ENCODE measurements at places on chromosomes 4 and X.
A peak's percentile ranks its signal among the peaks of the same experiment; 100 is the strongest.

- no peak for DNase-seq
Observed at GRCh38 chr4:126992910-126993309, 639.8 kb upstream of the INTU start.

GRCh38 chrX:103878466-103879122, 46.5 kb upstream of the RAB9B start:
- DNase-seq: no peak

- DNase-seq: no peak
Observed at GRCh38 chr4:68877555-68877954, 61.8 kb downstream of the UGT2B10 start.

- DNase-seq: no peak
Observed at GRCh38 chrX:37926700-37927099, 79.3 kb upstream of the DYNLT3 start.

GRCh38 chr4:87805971-87806370, 6.6 kb downstream of the IBSP start:
- no peak for DNase-seq

DNA sequence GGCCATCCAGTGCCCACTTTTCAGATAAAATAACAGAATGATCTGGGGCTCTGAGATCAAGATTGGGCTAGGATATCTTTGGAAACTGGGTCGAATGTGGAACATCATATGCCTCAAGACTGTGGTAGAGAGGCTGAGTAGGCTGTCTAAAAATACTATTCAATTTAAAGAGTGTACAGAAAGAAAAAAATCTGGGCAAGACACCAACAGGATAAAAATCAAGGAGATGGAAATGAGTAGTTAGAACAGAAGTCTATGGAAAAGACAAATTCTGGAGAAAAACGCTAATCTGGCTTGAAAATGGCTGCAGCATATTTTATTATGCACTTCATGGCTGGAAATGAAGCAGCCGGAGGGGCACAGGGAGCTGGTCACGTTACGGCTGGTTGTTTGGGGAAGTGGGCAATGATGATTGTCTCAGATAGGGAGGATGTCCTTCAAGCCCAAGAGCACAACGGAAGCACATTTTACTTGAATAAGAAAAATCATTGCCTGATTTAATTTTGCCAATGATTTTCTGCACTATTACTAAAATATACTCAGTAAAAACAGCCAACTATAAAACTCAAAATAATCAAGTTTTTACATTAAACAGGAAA, 27.1 kb upstream of the MAPK10 start:
- no peak for DNase-seq

GRCh38 chr4:185587427-185588161, 52.3 kb upstream of the PDLIM3 start:
- DNase-seq: peak; percentile 38

DNA sequence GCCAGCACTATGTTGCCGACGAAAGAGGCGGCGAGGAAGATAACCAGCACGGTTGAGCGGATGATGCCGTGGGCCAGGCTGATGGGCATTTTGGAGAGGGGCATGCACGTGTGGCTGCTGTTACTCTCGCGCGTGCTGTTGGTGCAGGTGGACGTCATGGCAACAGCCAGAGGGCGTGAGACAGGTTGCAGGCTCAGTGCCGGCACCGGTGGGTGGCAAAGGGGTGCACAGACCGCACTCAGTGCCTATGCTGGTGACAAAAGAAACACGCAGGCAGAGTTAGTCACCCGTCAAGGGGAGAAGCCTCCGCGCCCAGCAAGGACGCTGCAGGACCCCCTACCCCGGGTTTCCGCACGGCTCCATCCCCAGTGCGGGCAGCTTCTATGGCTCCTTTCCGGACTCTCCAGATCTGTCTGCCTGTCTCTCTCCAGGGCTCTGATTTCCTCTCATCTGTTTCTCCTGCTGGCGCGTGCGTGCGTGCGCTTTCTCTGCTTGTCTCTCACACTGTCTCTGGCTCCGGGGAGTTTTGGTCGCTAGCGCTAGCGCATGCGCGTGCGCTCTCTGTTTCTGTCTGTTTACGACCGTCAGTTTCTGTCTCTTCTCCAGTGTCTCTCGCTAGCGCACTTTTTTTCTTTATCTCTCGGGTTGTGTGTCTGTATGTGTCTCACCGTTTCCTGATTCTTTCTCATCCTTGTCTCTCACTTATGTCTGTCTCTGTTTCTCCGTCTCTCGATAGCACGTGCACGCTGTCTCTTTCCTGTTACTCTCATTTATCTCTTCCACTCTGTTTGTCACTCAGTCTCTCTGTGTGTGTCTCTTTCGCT, 2.1 kb downstream of the GPR101 start:
- DNase-seq: peak; percentile 36

DNA sequence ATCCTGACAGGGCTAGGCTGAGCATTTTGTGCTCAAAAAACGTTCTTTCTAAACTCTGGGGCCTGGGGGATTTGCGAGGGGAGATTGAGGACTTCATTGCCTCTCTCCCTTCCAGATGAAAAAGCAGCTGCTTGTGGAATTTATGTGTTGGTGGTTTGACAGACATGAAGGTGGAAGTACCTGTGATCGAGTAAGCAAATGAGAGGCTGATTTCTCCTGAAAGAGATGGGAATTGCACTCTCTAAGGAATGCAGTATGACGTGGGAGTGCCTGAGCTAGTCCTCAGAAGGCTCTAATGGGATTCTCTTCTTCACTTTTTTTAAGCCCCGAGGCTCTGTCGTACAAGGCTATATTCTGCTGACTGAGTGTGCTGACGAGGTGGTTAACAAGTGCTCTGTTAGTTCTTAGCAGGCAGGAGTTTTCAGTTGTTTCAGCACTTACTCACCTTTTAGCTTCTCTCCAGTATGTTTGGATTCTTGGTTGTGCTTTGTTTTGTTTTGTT, 426.8 kb upstream of the CNKSR2 start:
- no peak for DNase-seq

GRCh38 chr4:7867701-7868435, 71.8 kb downstream of the AFAP1 start:
- DNase-seq: no peak

DNA sequence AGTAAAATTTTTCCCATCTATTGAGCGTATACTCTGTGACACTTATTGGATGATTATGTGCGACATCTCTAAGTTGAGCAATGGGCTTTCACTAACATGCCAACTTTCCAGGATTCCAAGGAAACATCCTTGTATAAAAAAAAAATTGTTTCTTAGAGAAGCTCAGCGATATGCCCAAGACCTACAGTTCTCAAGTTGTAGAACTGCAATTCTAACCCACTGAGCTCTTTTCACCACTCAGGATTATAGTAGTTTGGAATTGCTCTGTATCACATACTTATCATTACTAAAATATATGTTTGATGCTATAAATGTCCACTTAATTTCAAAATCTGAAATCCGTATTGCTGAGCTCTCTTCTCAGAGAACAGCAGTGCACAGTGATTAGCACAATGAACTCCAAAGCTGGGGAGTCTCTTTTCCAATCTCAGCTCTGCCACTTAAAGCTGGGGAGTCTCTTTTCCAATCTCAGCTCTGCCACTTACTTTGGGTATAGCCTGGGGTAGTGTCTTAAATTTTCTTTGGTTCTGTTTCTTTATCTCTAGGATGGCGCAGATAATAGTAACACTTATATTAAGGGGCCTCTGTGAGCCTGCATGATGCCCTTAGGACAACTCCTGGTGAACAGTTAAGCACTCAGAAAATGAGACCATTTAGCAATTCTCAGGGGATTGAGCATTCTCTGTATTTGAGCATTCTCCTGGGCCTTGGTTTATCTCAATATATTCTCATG, 1722.2 kb upstream of the AGA start:
- DNase-seq: no peak

DNA sequence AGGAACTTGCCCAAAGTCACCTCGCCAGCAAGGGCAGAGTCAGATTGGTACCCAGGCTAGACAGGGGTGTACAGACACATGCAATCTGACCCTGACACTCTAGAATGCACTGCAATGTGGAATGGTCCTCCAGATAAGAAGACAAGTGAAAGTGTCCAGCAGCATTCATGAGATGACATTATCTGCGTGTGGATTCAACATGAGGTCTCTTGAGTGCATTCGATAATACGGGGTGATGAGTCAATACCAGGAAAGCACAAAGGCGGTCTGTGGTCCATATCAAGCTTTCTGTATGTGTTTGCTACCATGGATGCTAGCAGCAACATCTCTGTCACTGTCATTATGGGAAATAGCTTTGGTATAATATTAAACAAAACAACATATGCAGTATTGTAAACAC, 6.8 kb upstream of the XAGE3 start:
- DNase-seq: no peak

GRCh38 chrX:13340182-13340791, 20.4 kb upstream of the ATXN3L start:
- DNase-seq: no peak

DNA sequence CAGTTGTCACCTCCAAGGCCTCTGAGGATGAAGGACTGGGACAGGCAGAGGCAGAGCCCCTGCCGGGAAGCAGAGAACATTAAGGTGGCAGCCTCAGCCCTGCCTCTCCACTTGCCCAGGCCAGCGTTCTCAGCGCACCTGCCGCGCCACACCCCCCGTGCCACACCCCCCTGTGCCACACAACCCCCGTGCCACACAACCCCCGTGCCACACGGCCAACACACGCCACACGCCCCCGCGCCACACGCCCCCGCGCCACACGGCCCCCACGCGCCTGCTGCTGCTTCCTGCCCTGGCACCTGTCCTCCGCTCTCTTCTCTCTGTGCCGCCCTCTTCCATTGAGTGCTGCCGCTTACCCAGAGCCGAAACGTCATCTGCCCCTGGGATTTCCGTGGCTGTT, 58.0 kb upstream of the ZFP42 start:
- no peak for DNase-seq

GRCh38 chr4:2386717-2387116, 31.7 kb downstream of the ZFYVE28 start:
- DNase-seq: no peak

DNA sequence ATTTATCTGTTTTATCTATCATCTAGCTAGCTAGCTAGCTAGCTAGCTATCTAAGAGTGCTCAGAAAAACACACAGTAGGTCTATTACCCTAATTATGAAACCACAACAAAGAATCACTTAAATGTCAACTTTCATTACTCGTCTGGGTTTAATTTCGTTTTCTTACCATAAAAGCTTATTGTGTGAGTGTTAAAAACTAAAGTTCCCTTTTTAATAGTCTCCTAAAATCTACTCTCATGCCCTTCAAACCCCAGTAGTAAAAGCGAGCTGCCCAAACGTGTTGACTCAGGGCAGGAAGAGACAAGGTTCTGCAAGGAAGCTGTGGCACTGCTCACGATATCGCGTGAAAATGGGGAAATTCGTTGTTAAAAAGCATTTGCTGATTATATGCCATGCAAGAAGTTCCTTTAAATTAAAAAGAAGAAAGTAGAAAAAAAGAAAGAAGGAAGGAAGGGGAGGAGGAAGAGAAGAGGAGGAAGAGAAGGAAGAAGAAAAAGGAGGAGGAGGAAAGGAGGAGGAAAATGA, 595 bp downstream of the MBNL3 start:
- DNase-seq: no peak

DNA sequence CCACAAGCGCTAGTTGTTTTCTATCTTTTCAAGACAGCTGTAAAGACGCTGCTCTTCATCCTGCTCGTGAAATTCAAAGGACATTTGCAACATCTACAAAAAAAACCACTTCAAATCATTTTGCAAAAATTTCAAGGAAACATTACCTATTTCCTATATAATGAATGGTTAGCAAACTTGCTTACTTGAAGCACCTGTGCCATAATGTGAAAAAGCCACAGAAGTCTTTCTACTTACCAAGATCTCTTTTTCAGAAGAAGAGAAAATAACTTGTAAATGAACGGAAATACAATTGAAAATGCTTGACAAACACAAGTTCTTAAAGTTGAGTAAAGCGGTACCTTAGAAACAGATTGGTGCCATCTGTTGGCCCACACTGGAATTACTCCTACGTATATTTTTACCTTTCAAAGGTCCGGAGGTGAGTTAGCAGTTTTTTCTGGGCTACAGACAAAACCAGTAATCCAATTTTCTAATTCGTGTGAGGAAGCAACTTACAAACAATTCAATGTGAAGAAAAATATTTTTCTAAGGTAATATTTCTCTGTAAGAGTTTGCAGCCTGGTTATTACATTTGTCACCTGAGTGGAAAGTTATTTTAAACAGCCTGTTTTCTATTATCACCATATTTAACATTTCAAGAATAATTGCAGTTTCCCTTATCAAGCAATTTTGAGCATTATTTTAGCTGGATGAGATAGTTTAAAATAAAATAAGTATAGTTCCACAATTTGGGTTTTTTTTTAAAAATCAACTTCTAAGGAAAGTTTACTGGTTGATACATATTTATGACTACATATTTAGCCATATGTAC, at the start of gene TLR6:
Gene TLR6 (minus strand): TSS at position 294 of the 814 bp plus-strand sequence. CDS start 27,344 bp downstream, outside the sequence.
- peak; percentile 75 for DNase-seq

GRCh38 chr4:153418121-153418520, 48.0 kb upstream of the TMEM131L start:
- no peak for DNase-seq

DNA sequence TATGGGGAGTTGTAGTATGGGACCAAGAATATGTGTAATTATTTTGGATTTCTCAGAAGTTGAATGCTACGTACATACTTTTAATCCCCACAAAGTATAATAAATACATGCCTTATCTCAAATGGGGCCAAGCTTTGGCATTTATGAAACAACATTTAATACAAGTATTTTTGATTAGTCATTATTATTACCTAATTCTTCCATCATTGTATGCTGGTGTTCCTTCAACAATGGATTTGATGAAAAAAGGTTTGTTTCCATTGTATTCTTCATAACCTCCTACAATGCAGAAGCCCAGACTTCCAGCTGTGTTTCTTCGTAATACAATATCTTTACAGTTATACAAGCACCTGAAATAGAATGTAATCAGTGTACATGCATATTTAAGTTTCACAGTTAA, 83.8 kb downstream of the FIP1L1 start:
- no peak for DNase-seq

GRCh38 chr4:40193578-40193977, 3.3 kb upstream of the RHOH start:
- no peak for DNase-seq

DNA sequence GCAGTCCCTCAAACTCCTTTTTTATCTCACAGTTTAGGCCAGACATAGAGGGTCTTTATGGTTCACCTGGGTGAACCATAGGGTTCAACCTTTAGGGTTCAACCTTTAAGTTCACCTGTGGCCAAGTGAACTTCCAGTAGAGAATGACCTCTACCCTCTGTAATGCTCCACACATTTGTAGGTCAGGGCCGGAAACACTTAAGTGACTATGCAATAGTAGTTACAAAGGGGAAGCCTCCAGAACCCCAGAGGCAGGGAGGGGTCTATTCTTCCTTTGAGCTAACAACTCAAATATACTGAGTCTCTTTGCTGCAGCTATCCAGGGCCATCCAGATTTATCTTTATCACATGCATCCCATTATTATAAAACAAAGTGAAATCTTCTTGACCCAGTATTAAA, 100.0 kb downstream of the LARP1B start:
- DNase-seq: no peak

- DNase-seq: no peak
Observed at GRCh38 chrX:49695276-49696180, at the start of gene PAGE1. PAGE1 (minus strand) TSS chrX:49695984; CDS start chrX:49694770, 1,214 bp downstream.

DNA sequence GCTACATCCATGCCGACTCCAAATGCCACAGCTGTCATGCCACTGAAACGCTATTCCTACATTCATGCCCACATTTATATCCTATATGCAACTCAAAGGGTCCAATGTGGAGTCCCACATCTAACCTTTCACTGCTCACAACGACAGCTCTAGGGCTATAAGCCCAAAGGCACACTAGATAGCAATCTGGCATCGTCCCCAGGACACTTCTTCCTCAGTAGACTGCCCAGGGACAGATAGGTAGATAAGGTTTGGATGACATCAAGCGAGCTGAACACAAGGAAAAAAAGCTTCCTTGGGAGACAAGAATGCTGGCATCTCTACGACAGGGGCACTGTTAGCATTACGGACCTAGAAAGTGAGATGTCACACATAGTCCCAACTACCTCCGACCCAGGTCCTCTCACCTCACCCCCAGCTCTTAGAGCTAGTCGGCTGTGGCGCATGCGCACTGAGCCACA, 685 bp downstream of the RAB9B start:
- DNase-seq: no peak

Data from stimulated activated CD4-positive, alpha-beta T cell treated with anti-CD3 and anti-CD28 coated beads, Interleukin-2, amount 100 ng/mL, for 48 hours (primary cell).